Stimulated activated naive CD8-positive, alpha-beta T cell treated with anti-CD3 and anti-CD28 coated beads, Interleukin-15, amount 100 ng/mL, for 72 hours (primary cell): ENCODE measurements at places on chromosomes 6 and 20.

DNA sequence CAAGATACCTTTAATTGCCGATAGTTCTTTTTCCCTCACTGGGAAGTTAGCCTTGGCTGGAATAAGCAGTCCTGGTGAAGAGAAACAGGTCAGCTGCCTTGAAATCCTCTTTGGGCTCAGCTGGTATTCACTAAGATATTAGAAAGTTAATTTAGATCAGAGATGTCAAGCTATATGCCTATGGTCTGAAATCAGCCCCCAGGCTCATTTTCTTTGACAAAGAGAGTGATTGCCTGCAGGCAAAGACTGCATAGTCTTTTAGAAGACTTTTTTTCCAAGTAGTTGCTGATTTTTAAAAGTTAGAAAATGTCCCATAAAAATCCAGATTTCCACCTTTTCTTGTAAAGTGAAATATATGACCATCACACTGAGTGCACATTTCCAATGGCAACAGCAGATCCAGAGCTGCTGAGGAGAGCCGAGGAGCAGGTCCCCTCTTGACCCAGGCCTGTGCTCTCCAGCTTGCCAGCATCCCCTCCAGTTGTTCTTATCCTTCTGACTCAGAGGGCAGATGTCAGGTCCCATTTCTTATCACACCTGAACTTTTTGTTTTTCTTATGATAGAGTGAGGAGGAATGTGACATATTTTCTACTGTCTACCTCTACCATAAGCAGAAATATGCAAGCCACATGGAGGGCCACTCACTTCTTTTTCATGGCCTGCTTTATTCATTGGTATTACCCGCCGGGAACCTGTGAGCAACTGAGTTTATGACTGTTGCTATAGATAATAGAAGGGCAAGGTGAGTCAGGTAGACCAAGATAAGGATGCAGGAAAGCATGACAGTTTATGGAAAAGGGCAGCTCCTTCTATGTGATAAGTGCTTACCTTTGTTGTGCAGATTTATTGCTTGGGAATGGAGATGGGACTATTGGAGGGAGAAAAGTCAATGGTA is 17.6 kb upstream of the L3MBTL3 start:
- DNase-seq, result no peak

GRCh38 chr6:6826095-6826901 is 237.8 kb downstream of the LY86 start:
- peak; percentile 30 for DNase-seq

DNA sequence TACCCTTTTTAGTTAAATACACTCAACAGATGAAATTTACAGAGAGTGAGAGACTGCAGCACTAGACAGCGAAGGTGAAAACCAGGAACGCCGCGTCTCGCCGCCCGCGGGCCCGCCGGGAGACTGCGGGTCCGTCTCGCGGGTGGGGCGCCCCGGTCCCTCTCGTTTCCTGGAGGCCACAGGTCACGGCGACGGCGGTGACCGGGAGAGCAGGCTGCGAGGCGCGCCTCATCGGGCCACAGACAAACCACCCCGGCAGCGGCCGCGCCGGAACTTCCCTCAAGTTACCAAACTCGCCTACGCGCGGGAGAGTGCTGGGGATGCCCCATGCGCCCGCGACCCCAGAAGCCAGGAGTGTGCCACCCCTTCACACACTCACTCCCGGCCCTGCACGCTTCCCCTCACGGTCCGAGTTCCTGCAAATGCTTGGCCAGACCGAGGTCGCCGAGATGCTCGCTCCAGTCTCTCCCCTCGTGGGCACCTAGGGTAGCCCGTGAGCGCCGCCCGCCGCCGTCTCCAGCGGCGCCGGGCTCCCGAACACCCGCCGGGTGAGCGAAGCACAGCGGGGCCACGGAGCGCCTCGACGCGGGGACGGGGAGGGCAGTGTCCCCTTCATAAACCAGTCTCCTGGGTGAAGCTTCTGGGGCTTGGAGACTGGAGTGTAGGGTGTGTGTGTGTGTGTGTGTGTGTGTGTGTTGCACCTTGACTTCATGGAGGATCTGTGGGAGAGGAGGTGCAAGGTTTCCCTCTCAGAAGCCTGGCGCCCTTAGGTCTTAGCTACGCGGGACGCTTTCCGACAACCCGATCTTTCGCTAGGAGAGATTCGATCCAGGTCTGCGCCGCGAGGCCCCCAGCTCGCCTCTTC is 1.4 kb downstream of the BACH2 start:
- peak; percentile 89 for DNase-seq

- DNase-seq, result no peak
Observed at GRCh38 chr6:130611366-130611765, 215.8 kb upstream of the SMLR1 start.

DNA sequence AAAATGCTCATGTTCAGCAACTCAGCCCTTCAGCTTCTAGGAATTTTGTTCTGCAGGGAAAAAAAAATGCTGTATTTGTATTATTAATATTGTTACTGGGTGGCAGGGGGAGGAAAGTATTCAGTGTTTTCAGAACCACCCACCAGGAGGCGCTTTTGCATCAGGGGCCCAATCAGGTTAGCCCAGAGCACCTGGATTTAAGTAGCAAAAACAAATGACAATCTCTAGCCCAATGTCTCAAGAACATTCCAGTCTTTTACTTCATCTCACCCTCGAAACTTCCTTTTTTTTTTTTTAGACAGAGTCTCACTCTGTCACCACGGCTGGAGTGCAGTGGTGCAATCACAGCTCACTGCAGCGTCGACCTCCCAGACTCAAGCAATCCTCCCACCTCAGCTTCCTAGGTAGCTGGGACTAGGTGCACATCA is 635 bp upstream of the C20orf203 start:
- DNase-seq, result peak; percentile 61

DNA sequence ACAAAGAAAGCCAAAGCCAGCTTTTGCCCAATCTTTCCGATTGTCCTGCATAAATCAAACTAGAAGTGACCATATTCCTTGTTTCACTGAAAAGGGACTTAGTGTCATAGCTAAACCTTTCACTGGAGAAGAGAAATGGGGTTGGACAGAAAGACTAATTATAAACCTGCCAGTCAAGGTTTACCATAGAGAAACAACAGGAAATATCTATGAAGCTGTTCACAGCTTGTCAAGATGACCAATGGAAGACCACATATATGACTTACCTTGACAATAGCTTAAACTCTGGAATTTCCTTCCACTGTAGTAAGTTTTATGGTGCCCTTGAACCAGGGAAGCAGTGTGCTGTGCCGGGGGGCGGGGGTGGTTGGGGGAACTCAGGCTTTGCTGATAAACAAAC is 107.7 kb upstream of the PHACTR1 start:
- no peak for DNase-seq

- no peak for DNase-seq
Observed at GRCh38 chr6:154672086-154672485, 61.1 kb upstream of the SCAF8 start.

GRCh38 chr20:32497589-32498224 is 87.4 kb downstream of the NOL4L start:
- no peak for DNase-seq

- DNase-seq, result no peak
Observed at GRCh38 chr20:10376270-10377075, 57.5 kb downstream of the MKKS start.

DNA sequence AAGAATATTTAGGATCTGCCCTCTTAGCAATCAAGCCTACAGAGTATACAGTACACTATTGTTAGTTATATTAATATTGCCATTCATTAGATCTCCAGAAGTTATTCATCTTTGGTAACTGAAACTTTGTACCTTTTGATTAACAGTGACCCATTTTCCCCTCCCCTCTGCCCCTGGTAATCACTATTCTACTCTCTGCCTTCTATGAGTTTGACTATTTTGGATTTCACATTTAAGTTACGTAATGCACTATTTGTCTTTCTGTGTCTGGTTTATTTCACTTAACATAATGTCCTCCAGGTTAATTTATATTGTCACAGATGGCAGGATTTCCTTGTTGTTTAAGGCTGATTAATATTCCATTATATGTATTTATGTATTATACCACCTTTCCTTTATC is 86.0 kb upstream of the TINAG start:
- DNase-seq, result no peak

DNA sequence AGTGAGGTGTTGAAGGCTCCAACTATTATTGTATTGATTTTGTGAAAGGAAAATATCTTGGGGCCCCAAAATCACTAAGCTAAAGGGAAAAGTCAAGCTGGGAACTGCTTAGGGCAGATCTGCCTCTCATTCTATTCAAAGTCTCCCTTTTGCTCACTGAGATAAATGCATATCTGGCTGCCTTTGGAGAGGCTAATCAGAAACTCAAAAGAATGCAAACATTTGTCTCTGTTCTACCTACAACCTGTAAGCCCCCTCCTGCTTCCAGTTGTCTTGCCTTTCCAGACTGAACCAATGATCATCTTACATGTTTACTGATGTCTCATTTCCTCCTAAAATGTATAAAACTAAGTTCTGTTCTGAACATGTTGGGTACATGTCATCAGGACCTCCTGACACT is 125.9 kb downstream of the HTR1B start:
- DNase-seq, result no peak

GRCh38 chr20:14561741-14562221 is 224.4 kb upstream of the FLRT3 start:
- DNase-seq, result no peak

DNA sequence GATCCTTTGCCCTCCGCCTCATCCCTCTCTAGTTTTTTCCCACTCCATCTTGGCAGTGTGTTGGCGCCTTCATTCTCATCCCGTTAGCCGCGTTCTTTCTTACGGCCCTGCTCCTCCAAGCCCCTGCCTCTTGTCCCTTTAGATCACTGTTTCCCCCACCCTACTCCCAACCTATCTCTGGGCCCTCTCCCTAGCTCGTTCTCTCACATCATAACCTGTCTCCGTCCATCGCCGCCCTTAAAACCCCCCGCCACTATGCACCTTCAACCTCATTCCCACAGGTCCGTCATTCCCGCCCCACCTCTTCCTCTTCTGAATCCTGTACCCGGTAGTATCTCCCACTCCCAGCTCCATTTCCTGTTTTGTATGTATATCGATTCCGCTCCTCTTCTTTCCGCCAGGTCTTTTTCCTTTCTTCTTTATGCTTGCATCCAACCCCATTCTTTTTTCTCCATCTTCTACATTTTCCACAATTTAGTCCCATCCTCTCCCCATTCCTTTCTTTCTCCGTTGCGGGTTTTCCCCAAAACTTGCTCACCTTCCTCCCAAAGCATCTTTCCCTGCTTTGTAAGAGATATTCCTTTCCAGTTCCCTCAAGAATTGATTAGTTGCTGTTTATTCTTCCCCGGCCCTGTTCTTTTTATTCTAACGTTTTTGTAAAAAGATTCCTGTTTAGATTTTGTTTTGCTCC is 671 bp downstream of the EFHC1 start:
- DNase-seq, result no peak

- DNase-seq, result no peak
Observed at GRCh38 chr6:139231206-139231605, 60.6 kb downstream of the TXLNB start.

DNA sequence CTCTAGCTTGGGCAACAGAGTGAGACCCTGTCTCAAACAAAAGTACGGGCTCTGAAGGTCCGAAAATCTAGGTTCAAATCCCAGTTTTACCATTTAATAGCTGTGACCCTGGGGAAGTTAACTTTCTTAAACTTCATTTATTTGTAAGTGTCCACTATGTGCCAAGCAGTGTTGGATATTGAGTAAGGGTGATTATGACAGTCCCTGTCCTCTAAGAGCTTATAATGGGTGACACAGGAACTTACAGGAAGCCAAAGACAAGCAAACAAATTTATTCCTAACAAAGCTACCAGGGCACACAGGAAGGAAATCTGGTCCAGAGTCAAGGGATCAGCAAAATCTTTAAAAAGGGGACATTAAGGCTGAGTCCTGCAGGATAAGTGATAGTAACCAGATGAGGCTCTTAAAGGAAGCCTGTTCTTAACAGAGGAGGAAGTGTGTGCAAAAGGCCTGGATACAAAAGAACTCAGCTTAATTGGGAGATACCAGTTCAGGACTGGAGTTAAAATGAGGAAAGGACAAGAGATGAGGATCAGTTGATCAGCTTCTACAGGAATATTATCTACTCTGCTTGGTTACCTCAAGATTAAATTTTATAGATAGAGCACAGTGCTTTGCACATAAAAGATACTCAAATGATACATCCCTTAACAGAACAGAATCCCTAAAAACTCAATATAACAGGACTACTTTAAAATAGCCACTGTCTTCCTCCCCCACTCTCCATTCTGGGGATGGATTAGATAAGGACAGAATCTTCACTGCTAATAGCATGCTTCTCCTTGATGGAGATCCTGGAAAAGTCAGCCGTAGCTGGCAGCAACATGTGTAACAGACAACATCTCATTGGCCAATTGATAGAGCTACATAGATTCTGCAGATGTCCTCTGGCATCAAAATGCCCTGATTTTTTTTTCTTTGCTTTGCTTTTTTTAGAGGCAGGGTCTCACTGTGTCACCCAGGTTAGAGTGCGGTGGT is 6.1 kb downstream of the SNX3 start:
- DNase-seq, result no peak

DNA sequence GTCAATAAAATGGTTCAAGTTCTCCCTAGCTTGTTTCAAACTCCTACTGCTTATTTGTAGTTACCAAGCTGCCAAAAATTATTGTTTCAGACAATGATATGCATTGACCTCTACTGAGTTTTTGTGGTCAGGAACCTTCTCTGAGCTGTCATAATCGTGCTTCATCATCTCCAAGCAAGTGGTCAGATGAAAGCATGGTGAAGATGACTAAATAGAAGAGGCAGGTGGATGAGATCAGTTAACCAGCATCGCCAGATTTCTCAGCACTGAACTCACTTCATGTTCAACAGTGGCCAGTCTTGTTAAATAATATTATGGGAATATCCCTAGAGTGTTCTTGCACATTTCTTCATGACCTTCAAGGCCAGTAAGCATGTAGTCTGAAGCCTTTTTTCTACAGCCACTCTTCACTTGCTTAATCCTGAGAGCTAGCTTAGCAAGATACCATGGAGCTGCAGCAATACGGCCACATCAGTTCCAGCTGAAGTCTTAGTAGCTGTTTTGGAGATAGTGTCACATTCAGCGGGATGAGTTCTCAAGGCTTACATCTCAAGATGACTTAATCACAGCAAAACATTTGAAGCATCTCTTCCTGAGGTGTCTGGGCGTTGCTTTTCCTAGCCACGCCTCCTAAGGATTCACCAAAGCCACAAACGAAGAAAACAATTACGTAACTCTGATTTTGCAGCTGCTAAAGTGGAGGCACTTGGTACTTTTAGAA is 101.6 kb upstream of the TMEM30A start:
- DNase-seq, result no peak

DNA sequence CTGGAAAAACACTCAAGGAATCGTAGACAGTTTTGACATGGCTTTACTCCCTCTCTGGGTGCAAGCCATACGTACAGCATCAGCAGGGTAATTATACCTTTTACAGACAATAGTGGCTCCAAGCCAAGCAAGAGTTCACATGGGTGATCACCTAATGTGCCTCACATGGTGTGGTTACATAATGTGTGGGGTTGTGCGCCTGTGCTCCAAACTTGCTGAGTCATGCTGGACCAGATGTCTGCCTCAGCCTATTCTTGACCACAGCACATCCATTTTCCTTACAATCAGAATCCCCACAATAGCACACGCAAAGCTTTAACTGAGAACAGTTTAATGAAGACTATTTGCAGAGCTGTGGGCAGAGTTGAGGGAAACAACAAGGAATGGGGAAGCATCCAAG is 74.5 kb downstream of the ALDH8A1 start:
- DNase-seq, result no peak

GRCh38 chr20:13338999-13339411 is 117.9 kb downstream of the ISM1 start:
- DNase-seq, result no peak

GRCh38 chr6:12656906-12657305 is 59.7 kb upstream of the PHACTR1 start:
- DNase-seq, result no peak

- DNase-seq, result no peak
Observed at GRCh38 chr6:7749478-7749877, 23.6 kb downstream of the BMP6 start.

GRCh38 chr6:24994812-24995211 is 59.1 kb upstream of the RIPOR2 start:
- DNase-seq, result no peak

GRCh38 chr6:89200706-89201215 is 16.4 kb downstream of the GABRR1 start:
- DNase-seq, result no peak
